Endothelial cell (in vitro differentiated cells): ENCODE measurements at places on chromosomes 6 and 20.

- no peak for DNase-seq
These were observed 32.2 kb upstream of the ASXL1 start for GRCh38 chr20:32325706-32326503.

DNA sequence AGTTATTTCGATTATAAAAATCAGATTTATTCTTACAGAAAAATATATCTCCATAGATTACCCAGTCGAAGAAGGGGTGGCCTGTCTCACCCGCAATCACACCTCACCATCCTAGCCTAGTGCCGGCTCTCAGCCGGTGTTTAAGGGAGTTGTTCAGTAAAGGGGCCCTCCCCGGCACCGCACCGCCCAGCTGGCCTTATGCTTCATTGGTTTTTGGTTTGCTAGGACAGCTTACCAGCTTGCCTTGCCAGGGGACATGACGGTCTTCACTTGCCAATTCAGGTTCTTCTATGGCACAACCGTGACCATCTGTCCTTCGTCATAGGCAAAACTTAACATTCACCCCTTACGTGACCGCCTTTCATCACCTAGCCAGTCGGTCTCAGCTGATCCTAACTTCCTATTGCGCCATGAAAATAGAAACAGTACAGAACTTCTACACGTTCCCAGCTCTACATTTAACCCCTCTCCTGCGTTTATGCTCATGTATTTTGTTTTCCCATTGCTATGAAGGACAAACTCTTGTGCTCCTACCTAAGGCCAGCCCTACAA lies 44.7 kb upstream of the SLC22A16 start:
- DNase-seq: no peak

- DNase-seq: no peak
These were observed 104.1 kb downstream of the TCP11 start for GRCh38 chr6:35036828-35037663.

DNA sequence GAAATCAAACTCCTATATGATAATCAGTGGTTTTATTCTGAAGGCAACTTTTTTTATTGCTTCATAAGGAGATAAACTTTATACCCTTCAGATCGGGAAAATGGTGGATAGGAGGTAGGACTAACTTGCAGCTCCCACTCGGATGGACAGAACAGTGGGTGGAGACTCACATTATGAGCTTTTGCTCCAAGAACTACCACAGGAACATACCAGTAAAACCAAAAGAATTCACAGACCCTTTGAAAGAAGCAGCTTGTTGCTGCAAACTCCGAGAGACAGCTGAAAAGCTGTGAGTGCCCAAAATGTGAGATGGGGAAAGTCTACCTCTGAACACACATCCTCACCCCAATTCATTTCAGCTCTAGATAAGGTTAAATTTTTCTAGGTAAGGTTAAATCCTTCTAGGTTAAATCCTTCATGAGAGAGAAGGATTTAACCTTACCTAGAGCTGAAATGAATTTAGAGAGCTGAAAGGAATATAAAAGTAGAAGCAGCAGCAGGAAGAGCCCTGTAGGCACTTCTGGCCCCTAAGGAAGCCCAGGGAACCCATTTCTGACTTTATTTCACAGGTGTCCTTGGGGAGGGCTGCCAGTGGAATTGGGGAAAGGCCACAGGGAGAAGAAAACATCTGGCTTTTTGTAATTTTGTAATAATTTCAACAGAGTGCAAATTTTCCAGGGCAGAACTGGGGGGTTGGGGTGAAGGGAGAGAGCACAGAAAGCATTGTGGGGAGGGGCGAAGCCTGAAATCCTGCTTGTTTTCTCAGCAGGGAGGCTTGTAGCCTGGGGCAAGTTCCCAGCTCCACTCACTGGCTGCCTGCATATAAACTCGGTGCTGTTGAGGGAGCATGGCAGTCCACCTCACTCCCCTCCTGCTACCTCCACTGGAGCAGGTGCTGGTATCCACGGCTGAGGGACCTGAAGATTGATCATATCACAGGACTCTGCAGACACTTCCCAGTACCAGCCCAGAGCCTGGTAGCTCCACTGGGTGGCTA lies 65.9 kb upstream of the HCRTR2 start:
- DNase-seq: no peak

DNA sequence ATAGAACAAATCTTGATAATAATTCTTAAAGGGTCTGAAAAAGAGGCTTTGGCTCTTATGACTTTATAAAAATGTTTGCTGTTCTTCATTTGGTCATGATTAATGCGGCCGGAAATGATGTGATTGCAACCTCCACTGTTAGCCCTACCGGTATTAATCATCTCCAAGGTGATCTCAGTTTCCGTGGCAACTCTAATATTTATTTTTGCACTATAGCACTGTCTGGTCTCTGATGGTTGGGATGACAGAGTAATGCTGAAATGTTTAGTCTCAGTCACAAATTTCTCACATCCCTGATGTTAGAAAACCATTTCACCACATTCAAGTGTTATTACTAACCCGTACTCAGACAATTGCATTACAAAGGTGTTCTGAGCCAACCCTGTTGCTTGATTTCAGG lies 87.4 kb downstream of the TMEM200A start:
- DNase-seq: no peak

DNA sequence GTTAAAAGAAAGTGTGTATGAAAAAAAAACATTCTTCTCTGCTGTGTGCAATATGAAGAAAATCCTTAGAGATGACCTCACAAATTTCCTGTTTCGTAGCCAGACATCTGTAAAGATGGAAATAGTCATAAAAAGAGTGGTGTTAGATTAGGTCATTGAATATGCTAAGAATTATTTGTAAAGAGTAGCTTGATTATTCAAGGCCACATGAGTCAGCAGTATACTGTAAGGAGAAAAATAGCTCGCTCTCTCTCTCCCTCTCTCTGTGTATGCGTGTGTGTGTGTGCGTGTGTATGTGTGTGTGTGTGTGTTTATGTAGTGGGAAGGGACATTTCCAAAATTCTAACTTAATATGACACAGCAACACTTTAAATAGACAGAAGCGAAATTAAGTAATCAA lies 78.8 kb downstream of the PTCHD4 start:
- DNase-seq: no peak

DNA sequence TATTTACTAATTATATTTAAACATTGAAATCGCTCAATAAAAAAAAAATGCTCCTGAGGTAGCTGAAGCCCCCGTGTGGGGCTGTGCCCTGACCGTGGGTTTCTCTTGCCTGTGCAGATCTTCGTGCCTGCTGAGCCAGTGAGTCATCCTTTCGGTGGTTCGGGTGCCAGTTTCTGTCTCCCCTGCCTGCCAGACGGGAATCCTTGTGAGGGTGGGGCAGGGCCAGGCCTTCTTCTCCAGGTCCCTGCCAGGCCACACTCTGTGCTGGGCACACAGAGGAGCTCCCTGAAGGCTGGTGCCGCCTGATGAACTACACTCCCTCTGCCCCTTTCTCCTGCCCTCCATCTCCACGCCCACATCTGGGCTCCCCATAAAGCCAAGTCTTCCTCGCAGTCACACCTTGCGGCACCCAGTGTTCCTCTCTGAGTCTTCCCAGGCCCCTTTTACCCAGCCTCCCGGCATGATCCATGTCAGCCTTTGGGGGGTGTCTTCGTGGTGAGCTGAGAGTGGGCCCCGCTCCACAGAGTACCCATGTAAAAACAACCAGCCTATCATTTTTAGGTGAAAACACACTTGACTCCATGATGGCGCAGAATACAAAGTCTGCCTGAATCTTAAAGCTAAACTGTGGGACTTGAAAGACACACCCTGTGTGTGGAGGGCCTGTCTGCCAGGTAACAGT lies 19.3 kb downstream of the FGD2 start:
- no peak for DNase-seq

DNA sequence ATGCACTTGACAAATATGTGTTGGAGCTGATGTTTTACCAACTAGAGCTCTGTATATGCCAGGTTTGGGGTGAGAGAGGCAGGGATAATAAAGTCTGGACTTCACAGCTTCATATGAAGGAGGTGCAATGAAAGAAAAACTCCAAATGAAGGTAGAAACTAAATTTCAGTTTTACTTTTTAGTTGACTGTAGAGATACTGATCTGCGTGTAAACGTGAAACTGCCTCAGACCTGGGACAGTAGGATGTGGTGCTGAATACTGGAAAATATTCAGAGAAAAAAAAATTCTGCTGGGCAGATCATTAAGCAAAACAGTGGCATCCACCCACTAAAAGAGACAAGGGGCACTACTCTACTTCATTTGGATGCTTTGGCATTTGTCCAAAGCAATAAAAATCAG lies 94.5 kb downstream of the BACH2 start:
- DNase-seq: no peak

- no peak for DNase-seq
These were observed 4.6 kb upstream of the PFDN4 start for GRCh38 chr20:54203281-54203680.

- no peak for DNase-seq
These were observed 393.8 kb downstream of the CDH26 start for GRCh38 chr20:60352017-60352416.

DNA sequence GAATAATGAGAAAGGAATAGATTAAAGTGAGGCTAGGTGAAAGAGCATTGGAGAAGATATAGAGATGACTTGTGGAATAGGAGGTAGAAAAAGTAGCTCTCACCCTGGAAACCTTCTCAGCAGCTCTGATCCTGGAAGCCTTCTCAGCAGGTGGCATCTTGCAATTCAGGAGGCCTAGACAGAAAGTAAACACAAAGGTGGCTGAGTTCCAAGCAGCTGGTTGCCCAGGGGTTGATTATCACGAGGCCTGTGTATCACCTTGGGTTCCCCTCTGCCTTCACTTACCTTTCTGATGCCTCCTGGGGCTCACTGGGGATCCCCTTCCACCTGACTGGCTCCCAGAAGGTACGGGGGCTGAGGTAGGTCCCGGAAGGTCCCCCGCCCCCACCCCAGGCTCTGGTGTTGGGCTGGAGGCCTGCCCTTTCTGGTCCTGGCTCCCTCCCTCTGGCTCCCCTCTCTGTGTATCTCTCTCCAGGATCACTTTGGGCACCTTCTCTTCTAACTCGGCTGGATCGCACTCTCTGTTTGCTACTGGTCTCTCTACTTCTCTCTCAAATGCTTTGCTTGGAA lies 9.7 kb downstream of the MDC1 start:
- DNase-seq: no peak

- DNase-seq: no peak
These were observed 78.8 kb upstream of the ARID1B start for GRCh38 chr6:156698239-156699016.

GRCh38 chr6:41273714-41274113 lies 12.8 kb downstream of the TREM1 start:
- no peak for DNase-seq

DNA sequence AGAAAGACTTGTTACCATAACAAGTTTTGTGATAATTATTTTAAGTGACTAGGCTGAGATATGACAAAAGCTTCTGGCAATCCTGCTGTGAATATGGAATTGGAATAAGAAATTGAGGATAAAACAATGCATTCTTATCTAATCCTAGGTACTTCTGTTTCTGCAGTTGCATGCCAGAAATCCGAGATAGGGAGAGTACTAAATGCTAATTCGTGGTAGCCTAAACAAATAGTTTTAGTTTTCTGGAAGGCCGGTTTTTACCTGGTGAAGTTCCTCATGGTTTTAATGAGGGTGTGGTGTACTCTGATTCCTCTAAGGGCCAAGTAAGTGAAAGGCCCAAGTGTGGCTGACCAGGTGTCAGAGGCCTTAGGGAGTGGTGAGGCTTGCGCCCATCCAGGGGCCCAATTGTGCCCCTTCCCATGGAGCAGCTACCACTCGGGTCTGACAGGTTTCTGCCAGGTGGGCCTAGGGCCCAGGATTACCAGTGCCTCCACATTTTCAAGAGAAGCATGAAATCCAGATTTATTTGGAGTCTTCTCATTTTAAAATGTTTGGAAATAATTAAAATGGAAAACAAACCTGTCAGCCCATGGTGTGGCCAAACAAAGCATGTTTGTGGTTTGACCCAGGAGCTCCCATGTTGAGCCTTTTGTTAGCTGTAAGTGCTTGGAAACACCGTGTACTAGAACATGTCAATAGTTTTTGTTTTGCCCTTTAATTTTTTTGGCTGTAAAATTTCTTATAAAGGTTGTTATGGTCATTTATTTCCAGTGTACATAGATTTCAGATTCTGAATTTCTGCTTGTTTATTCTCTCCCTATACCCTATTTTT lies 6.6 kb downstream of the PLCB4 start:
- DNase-seq: no peak

GRCh38 chr6:210104-210456 lies 82.2 kb upstream of the DUSP22 start:
- DNase-seq: no peak

- DNase-seq: no peak
These were observed 593 bp upstream of the COL9A3 start for GRCh38 chr20:62816031-62816883.

- DNase-seq: peak; percentile 53
These were observed 31.8 kb upstream of the GMPR start for GRCh38 chr6:16206595-16207037.

DNA sequence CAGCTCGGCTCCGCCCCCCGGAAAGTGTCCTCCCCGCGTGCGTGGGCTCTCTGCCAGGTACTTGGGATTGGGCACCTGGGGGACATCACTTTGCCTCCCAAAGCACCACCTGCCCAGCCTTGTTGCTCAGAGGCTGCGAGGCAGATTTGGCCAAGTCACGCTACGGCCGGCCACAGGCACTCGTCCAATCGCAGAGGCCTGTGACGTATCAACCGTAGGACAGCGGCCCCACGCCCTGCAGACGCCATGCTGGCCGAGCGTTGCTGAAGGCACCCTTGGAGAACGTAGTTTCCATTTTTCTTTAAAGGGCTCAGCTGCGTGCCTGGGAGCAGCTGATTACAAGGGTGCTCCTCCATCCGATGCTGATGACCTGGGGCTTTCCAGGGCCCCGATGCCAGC lies 3.1 kb downstream of the NTSR1 start:
- DNase-seq: no peak

DNA sequence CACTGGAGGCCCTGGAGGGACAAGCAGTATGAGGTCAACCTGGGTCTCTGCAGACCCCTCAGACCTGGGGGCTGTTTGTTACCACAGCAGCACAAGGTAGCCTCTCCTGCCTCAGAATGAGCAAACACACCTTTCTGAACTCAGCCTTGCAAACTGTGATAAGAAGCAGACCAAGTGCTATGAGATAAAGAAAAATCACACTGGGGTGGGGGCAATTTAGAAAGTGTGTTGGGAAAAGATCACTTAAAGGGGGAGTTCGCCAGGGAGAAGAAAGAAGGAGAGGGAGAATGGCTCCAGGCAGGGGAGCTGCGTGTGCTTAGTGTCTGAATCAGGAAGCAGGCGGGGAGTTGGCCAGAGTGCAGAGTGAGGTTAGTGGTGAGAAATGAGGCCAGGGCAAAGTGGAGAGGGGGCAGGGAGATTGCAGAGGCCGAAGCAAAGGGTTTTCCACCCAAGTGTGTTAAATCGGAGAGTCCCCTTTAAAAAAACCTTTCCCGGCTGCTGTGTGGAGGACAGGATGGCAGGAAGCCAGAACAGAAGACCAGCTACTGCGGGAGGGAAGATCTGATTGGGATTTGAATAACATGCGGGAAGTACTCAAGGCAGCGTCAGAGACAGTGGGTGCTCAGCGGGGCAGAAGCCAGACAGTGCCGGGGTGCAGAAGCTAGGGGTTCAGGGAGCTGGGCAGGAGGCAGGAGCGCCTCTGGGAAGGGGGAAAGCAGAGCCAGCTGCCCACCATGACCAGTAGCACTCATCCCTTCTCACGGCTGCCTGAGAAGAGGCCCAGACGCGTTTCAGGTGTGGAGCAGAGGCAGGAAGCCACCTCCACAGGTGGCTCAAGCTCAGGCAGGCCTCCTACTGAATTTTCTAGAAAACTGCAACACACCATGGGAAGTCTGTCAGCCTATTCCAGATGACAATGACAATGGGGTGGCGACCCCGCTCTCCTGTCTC lies 9.0 kb downstream of the ADA start:
- peak; percentile 57 for DNase-seq

GRCh38 chr20:5264807-5265661 lies 51.7 kb downstream of the PROKR2 start:
- DNase-seq: no peak
